Stimulated activated CD8-positive, alpha-beta memory T cell treated with anti-CD3 and anti-CD28 coated beads, Interleukin-4, amount 100 ng/mL, for 48 hours (primary cell): ENCODE measurements at places on chromosomes 3 and 15.
A peak's percentile ranks its signal among the peaks of the same experiment; 100 is the strongest.

- DNase-seq, result no peak
Measured at GRCh38 chr15:81914734-81915256, 131.0 kb downstream of the MEX3B start.

- DNase-seq, result peak; percentile 9
Measured at GRCh38 chr15:100193277-100193860, 148.4 kb downstream of the ADAMTS17 start.

- DNase-seq, result peak; percentile 48
Measured at GRCh38 chr3:122533931-122534334, 19.2 kb upstream of the KPNA1 start.

DNA sequence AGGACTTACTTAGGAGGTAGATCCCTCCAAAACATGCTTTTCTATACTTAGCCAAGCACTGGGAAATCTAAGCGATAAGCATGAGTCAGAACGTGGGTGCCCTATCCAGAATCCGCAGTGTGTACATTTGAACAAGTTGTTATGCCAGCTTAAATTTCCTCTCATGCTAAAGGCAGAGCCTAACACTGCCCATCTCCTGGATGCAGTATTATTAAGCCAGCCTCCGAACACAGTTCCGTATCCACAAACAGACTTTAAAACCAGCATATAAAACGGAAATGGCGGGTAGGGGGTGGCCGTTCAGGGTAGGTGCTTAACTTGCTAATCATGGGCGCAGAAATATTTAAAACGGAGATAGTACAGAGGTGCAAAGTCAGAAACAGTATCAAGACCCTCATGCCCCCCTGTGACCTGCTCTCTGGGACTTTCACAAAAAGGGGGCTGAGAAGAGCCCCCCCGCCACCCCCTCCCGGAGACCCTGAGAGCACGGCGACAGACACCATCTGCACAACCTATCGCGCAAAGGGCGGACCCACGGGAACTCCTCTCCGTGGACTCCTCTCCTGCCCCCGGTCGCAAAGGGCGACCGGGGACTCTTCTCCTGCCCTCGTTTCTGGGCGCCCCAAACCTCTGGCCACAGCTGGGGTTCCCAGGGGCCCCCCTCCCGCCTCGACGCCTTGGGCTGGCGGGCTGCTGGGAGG, 889 bp upstream of the LRRIQ4 start:
- DNase-seq, result peak; percentile 32

- DNase-seq, result no peak
Measured at GRCh38 chr3:123295171-123295900, 93.6 kb downstream of the SEC22A start.

- DNase-seq, result no peak
Measured at GRCh38 chr3:62611541-62612240, 238.3 kb upstream of the FEZF2 start.

- DNase-seq, result peak; percentile 93
Measured at GRCh38 chr15:40323239-40323952, at the start of gene INAFM2. INAFM2 (plus strand) TSS chr15:40323692; CDS start chr15:40324056, 364 bp downstream.

DNA sequence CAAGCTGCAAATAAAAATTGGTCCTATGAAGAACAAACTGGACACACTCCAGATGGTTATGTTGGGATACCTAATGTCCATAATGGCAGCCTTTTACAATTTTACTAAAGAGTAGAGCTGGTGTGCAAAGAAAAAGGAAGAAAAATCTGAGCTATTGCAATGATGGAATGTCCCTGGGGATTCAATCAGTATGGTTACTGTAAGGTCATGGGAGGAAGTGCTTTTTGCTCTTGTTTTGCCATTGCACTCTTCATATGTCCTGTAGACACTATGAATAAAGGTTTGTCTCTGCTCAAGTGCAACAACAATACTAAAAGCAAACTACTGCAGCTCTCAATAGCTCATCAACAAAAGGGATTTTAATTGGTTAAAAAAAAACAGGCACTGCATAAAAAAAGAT, 5.4 kb downstream of the PFN2 start:
- no peak for DNase-seq

- DNase-seq, result no peak
Measured at GRCh38 chr3:43923104-43923882, 232.6 kb downstream of the ABHD5 start.

DNA sequence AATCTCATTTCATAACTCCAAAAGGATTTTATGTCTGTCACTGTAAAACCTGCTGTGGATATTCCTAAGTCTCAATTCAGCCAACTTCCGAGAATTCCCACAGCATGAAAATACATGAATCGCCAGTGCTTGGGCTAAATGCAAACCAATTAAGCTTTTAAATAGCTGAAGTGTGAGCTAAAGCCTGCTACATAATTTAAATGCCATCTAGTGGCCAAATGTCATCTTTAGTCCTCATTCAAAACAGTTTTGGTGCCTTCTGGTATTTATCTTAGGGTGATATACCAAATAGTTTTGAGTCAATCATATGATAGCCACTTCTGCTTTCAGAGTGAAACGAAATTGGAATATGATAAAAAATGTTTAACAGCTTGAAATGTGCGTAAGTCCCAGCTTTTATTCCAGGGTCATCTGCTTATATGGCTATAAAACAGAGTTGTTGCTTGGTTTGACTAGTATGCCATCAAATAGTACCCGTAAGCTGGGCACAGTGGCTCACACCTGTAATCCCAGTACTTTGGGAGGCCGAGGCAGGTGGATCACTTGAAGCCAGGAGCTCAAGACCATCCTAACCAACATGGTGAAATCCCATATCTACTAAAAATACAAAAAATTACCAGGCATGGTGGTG, 41.8 kb upstream of the CCNL1 start:
- DNase-seq, result no peak

DNA sequence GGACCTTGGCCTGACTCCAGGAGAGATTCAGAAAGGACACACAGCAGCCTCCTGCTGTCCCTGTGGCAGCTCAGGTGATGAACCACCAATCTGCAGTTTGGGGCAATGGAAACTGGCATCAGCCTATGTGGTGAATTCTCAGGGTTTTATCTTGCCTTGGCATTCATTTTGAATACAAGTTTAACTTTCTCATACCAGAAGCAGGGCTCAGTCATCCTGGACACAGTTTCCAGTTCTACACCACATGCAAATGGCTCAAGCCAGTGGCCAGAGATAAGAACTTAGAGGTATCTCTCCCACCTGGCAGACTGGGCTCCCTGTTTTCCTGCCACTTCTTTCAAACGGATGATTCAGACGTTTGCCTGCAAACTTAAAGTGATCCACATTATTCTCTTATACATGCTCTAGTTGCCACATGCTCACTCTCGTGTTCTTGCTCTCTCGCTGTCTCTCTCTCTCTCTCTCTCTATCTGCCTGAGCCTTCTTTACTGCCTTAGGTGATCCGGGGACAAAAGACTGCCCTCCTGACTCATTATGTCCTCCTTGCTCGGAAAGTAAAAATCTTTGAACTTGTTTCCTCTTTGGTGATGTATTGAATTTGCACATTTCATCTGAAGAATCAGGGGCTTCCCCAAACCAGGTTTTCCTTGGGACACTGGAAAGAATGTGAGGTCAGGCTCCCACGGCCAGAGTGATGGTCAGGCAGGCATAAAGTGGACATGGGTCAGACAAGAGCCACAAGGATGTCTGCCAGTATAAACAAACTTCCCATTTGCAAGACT, 99.6 kb upstream of the STT3B start:
- no peak for DNase-seq

DNA sequence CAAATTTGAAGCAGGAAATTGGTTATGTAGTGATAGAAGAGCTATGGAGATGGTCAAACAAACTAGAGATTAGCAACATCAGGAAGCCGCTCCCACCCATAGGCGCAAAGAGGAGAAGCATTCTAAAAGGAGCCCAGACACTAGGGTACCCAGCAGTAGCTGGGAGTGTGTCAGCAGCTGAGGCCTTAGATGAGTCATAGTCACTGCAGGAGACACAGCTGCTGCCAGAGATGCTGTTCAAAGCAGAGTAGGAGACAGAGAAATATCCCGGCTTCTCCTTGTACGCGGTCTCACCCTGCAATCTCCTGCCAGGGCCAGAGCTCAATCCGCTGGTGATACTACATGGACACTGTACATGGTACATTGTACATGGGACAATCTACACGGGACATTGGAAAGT, 61.9 kb downstream of the VGLL3 start:
- no peak for DNase-seq

DNA sequence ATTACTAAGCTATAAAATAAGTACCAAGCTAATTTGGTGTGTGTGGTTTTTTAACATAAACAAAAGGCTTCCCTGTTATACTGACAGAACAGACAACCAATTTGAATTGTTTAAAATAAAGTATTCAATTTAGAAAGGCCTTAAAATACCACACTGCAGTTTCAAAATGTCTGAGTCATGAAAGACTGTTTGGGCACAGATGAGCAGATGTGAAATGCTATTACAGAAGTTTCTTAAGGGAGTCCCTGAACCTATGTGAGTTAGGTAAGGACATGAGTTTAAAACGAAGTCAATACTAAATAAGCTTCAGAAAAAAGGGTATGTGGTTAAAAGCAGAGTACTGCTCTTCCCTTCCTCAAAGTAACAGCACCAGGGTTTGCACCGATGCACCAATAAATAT, 69.7 kb upstream of the SETMAR start:
- DNase-seq, result no peak

DNA sequence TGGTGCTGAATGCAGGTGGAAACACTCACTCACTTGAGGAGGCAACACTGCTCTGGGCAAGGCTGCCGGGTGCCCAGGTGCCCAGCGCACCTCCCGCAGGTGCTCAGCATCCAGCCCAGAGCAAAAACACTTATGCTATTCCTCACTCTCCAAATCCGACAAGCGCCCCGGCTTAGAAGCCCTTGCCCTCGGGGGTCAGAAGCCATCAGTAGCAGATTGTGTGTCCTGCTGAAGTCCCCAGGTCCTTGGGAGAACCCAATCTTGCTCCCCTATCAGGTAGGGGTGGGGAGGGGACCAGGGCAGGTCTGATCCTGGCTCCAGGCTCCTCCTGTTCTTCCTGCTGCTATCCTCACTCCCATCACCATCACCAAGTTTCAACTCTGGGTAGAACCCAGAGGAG, 46.7 kb downstream of the TLE3 start:
- no peak for DNase-seq

- no peak for DNase-seq
Measured at GRCh38 chr15:61092361-61093157, 136.5 kb downstream of the RORA start.

DNA sequence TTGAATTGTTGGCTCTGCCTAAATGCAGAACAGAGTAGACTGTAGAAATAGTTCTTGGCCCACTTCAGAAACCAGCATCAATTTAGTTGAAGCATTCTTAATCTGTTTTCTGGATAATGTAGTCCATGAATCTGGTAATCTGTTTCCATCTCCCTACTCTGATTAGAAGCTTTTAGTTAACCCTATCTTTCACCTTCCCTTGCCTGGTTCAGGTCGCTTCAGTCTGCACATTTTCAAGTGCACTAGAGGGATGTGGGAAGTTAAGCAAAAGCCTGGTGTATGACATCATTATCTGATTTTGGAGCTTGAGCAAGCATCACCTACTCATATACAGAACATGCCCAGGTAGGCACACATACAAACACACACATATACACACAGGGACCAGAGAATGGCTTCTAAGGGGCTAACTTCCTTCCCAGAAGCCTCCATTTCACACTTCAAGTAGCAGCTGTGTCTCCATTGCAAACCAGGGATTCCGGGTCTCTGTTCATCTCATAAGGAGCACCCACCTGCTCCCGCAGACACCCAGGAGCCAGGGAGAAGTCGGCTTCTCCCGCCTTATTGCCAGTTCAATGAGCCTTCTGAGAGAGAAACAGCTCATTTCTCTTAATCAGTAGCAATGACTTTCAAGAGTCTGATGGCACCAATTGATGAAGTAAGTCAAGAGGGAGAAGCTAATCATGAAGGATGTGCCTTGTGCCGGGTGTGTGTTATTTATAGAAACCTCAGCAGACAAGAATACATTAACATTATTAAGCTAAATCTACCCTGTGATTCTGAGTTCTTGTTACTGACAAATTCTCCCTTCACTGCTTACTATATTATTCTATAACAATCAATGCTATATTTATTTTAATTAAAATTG, 347.9 kb upstream of the STAC start:
- DNase-seq, result no peak

DNA sequence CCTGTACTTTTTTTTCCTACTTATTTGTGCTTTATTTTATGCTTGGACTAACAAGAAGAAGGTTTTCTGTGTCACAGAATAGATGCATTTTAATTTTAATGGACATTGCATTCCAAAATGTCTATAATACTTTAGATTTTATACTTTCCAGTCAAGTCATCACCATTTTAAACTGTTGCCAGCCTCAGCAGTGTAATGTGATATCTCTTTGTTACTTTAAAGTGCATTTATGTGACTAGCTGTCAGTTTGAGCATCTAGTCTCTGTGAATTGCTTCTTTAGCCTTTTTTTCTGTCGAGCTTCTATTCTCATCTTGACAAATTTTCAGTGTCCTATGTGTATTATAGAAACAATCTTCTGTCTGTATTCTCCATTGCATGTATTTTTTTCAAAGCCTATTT, 511.4 kb upstream of the CBLB start:
- DNase-seq, result no peak

GRCh38 chr3:44045476-44046275, 196.0 kb upstream of the TOPAZ1 start:
- no peak for DNase-seq

DNA sequence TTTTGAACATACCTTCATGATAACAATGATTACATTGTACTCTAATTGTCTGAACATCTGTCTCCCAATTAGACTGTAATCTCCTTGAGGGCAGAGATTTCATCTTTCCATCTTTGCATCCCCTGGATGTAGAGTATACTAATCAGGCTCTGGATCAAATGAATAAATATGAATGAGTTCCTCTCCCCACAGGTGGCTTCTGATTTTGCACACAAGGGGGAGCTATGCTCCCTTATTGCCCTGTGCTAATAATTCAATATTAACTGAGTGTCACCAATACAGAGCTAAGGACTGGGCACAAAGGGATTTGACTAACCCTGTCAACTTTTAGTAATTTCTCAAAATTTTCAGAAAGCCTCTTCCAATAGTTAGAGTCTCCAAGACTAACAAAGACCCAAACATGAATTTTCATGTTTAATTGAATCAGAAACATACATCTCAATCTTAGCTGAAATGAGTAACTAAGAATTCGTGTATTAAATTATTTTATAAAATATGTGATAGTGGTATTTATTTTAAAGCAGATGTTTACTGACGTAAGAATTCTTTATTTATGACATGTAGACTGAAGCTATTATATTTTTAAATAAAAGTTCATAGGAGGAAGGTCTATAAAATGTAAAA, 3.0 kb downstream of the DUOXA1 start:
- DNase-seq, result peak; percentile 42

GRCh38 chr3:122674339-122674738, 6.3 kb upstream of the PARP14 start:
- DNase-seq, result no peak

GRCh38 chr15:55037071-55037470, 159.7 kb downstream of the RSL24D1 start:
- DNase-seq, result no peak

GRCh38 chr3:27596334-27596841, 112.2 kb upstream of the SLC4A7 start:
- DNase-seq, result no peak

- DNase-seq, result no peak
Measured at GRCh38 chr3:24160424-24161095, 215.5 kb downstream of the NR1D2 start.

- no peak for DNase-seq
Measured at GRCh38 chr3:171803044-171803443, 7.2 kb downstream of the PLD1 start.
